Head of caudate nucleus (tissue), 42 donors: ENCODE measurements at places on chromosomes 12 and 14.

DNA sequence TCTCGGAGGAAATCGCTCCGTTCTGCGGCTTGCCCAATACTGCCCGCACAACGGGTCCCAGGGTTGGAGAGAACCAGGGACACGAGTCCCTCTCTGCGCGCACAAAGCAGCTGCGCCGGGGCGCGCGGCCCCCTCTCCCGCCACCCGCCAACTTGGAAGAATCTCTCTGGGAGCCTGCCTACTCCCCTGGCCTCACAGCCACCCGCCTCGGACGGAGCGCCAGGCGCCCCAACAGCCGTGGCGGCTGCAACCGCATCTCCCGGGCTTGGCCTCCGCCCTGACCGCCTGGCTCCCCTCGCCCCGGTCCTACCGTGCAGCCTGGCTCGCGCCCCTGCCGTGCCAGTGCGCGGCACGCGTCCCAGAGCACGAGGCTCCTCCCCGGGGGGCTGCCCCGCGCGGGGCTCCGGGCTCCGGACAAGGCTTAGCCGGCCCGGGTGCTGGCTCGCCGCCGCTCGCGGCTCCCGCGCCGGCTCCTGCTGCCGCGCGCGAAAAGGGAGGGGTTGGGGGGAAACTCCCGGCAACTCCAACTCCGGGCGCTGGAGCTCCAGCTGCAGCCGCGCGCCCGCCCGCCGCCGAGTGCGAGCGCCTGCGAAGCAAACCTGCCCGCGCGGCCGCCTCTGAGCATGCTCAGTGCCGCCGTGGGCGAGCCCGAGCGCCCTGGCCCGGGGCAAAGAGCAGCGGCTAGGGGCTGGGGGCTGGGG, at the start of gene STXBP6:
STXBP6 (minus strand) TSS at position 580 of the 701 bp plus-strand sequence. CDS start 75,329 bp downstream, outside the sequence.
- DNase-seq, result peak; percentile 90

DNA sequence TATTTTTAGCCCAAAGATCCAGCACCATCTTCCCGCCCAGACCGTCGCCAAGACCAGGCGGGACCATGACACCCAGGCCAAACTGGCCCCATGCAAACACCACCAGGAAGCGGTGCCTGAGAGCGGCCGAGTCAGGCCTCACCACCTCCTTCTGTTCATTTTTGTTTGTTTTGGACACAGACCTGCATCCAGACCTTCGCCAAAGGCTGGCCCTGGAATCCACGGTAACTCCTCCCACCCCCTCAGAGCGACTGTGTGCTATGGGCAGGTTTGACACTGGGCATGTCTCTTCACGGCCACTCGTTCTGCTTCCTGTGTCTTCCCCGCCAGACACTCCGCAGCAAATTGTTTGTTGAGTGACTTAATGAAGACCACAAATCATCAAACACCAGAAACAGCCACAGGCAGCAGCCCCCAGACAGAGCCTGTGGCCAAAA, 47.1 kb downstream of the NCOR2 start:
- DNase-seq, result no peak

GRCh38 chr14:99644723-99645544, at the start of gene HHIPL1:
TSS of gene HHIPL1 (plus strand) at chr14:99645129. CDS start at chr14:99645208, 79 bp downstream.
- no peak for DNase-seq

DNA sequence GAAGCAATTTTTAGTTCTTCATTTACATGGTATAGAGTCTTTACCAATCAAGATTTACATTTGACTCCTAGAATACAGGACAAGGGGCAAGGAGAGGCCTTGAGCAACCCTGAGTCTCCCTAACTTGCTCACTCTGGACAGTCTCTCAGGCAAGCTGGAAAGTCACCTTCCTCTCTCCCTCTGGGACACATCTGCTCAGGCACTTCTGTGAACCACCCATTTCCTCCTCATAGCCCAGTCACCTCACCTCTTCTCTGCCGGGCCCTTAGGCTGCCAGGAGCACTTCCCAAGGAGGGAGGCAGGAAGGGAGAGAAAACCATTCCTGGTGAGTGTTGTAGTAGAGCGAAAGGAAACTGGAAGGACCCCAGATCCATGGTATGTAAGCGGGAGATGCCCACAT, 202.8 kb downstream of the TTC7B start:
- DNase-seq, result no peak

GRCh38 chr14:101917413-101918017, 46.9 kb upstream of the DYNC1H1 start:
- no peak for DNase-seq

DNA sequence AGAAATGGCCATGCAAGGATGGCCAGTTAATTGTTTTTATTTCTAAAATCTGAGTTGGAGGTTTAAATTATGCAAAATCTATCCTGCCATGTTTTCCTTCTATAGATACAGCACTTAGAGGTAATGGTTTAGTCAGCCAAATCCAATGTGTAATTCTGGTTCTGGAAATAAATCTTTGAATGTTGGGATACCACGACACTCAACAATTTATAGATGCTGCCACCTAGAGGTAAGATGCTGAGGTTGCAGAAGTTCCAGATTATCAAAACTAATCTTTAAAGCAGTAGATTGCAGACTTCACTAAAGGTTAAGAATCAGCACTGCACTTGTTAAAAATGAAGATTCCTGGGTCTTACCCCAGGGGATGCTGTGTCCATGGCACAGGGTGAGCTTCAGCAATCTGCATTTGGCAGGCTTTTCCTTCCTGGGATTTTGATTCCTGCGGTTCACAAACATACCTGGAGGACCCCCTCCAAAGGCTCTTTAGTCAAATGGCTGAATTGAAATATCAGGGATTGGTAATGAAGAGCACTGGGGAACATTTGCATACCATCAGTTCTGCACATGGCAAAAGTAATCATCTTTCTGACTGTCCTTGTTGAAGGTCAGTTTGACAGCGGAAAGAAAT, 53.4 kb upstream of the ANO4 start:
- no peak for DNase-seq

DNA sequence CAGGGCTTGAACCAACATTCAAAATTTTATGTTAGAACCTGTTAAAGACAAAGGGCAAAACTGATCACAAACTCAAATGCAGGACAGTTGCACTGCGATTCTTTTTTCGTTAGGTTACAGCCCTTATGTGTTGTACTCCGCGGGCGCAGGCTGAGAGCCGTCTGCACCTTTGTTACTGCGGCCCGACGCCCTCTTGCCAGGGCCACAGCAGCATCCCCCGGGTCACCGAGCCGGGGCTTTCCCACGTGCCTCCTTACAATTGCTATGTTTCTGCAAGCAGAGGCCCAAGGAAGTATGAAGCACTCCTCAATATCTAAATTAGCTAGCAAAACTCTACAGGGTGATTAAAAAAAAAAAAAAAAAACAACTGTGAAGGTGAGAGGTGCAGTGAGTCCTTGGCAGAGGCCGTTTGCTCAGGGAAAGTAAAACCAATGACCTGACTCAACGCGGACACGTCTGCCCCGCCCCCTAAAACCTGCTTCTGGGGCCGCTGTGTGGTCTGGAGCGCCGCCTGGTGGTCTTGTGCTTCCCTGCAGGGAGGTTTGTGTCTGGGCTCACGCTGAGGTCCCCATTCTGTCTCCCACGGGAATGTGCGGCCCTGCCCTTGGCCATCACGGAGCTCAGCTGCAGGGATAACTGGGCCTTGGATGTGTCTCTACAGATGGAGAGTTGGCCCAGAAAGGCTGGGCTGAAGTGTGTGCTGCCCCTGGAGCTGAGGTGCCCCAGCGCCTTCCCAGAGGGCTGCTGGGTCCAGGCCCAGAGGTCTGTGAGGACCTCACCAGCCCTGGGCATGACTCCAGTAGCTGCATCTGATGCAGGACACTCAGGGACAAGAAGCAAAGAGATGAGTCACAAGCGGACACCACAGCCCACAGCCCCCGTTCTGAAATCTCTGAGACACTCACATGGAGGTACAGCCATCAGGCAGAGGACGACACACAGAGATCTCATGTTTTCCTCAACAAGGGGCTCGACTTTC, 418.5 kb downstream of the TMEM121 start:
- no peak for DNase-seq
